ENCODE measurements at places on chromosomes 2 and 18.

- DNase-seq = no peak
Measured at GRCh38 chr2:140529706-140530105, 1601.1 kb downstream of the LRP1B start.

DNA sequence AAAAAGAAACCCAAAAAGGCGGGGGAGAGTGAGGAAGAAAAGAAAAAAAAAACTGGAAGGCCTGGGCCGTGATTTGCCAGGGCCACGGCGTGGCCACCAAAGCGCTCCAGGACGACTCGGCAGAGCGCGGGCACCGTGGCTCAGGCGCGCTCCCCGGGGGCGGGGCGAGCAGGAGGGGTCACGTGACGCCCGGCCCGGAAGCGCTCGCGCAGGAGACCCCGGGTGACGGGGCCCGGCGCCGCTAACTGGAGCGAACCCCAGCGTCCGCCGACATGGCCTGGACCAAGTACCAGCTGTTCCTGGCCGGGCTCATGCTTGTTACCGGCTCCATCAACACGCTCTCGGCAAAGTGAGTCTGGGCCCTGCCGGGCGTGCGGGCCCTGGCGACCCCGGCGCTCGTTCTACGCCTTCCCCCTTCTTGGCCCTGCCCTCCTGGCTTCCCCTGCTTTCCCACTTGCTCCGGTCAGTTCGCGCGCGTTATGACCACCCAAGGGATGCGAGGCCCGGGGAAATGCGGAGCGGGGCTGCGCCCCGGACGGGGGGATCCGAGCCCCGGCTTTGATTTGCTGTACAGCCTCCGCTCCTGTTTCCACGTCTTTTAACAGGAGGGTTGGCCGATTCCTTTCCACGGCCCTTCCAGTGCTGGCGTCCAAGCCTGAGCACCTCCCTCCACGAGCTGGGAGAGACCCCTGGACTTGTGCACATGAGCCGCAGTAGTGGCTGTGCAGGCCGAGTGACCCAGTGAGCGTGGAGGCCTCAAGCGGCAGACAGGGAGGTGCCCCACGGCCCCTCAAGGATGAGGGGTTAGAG is at the start of gene SLC35F6:
Gene SLC35F6, plus strand, starts transcription at position 207 of the 810 bp plus-strand sequence. Its CDS starts 66 bp downstream, at position 273.
- DNase-seq = peak; percentile 12

- no peak for DNase-seq
Measured at GRCh38 chr2:127016329-127016728, 90.6 kb downstream of the BIN1 start.

GRCh38 chr2:216620786-216621185 is 12.4 kb upstream of the IGFBP2 start:
- DNase-seq = peak; percentile 67

DNA sequence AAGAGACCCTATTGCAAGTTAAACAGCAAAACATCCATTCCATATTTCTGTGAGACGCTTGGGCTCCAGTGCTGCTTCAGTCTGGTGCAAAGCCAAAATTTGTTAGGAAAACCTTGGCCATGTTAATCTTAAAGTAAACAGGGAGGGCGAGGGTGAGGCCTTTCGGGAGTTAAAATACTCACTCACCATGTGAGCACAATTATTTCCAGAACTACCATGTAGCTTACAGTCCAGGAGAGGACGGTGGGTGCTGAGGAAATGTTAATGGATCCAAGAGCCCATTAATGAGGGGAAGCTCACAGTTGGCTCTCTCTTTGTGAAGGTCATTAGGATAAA is 286.4 kb downstream of the SLC8A1 start:
- no peak for DNase-seq

GRCh38 chr18:63819786-63820185 is 44.6 kb downstream of the SERPINB7 start:
- DNase-seq = no peak

GRCh38 chr2:111900859-111901258 is 2.5 kb downstream of the MERTK start:
- DNase-seq = no peak

- no peak for DNase-seq
Measured at GRCh38 chr2:88067189-88067588, 436 bp upstream of the SMYD1 start.

DNA sequence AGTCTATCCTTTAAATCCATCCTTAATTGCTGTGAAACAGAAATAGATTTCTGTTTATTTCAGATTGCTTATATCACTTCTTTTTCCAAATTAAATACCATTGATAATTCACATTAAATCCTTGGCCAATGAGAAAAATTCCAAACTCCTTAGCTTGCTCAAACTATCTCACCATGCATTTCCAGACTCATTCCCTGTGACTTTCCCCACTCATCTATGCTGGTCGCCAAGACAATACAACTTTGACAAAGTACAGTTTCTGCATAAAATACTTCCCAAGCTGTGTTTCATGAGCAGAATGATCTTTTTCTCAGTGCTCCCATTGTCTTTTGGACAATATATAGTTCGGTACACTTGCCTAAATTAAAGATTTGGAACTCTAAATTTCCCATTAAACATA is 575.6 kb downstream of the CPS1 start:
- DNase-seq = no peak

DNA sequence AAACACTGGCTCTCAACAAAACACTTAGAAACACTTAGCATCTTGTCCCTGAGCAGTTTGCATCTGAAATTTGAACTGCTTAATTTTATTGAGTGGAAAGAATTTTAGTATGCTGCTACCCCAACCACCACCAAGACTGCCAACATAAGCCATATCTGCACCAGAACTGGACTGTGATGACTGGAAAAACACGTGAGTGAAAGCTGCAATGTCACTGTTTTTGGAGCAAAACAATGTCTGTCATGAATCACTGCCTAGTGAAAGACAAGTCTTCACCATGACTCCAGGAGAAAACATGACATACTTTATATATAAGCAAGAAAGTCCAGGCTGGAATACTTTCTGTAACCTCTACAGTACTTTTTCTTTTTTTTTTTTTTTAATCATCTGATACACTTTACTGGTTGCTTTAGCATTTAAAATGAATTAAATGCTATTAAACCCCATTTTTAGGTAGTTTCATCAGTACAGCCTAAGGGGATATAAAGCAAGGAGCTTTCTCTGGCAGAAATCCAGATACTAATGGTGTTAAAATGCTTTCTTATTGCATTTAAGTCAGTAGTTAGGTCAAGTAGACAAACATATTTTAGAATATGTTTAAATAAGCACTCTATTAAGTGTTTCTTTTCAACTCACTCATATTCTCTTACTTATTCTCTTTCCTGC is 2129.4 kb upstream of the PIK3C3 start:
- no peak for DNase-seq

GRCh38 chr18:47881752-47882455 is 48.6 kb downstream of the SMAD2 start:
- no peak for DNase-seq

GRCh38 chr2:57552885-57553284 is 493.7 kb upstream of the VRK2 start:
- no peak for DNase-seq

- no peak for DNase-seq
Measured at GRCh38 chr2:160498137-160498536, 4.5 kb upstream of the RBMS1 start.

GRCh38 chr2:168997118-168997521 is 34.0 kb downstream of the ABCB11 start:
- no peak for DNase-seq

- no peak for DNase-seq
Measured at GRCh38 chr2:85245891-85246290, 81.9 kb downstream of the TGOLN2 start.

GRCh38 chr2:201362396-201362795 is 5.3 kb upstream of the FLACC1 start:
- DNase-seq = no peak

DNA sequence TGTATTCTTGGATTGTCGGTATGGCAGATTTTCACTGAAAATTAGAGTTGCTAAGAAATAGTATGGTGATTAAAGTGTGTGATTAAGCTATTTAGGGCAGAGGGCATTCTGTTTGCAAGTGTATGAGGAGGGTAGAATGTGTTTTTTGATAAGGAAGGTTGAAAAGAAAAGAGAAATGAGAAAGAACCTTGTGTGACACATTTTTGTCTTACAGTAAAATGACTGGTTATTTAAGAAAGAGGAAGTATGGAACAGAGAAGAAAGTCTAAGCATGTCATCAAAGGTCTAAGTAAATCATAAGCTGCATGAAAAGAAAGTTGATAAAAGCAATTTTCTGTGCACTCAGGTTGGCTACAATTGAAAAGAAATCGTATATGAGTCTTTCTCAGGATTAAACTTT is 5.2 kb upstream of the RSAD2 start:
- DNase-seq = no peak

DNA sequence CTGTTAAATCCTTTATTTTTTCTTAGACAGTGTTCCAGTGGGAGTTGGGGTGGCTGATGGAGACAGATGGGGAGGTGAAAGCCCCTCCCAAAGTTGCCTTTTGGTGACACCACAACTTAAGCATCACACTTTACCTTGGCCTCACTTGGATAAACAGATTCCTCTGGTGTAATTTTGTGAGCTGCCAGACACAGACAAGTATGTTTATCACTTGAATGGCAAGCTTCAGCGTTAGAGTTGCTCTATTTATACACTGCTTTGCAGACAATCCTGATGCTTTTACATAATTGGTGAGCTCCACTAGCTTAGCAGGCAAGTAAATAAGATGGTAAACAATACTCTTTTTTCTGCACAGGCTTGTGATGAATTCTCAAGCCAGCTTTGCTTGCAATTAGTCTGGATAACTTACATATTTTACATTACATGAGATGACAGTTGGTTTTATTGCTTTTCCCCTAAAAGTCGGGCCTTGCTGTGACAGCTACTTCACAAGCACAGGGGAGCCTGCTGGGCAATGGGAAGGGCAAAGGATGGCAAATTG is 226.2 kb downstream of the SLC8A1 start:
- no peak for DNase-seq

GRCh38 chr2:239567786-239568185 is 167.0 kb upstream of the HDAC4 start:
- DNase-seq = no peak

- DNase-seq = no peak
Measured at GRCh38 chr2:16181741-16182090, 241.4 kb downstream of the MYCN start.

DNA sequence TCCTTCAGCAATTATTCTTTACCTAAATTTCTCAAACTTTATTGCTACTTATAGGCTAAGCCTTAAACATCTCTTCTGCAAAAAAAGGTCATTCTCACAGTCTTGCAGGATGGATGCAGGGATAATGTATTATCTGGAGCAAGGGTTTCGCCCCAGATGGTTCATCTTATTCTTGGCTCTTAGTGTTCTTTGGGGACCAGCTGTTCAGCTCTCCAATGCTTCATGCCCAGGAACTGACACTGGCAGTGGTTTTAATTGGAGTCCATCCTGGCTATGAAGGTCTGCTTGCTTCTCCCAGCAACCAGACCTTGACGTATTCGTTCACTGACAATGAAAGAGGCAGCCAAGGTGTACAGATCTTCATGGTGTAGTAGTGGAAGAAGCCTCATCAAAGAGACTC is 331.9 kb downstream of the SLC8A1 start:
- no peak for DNase-seq

DNA sequence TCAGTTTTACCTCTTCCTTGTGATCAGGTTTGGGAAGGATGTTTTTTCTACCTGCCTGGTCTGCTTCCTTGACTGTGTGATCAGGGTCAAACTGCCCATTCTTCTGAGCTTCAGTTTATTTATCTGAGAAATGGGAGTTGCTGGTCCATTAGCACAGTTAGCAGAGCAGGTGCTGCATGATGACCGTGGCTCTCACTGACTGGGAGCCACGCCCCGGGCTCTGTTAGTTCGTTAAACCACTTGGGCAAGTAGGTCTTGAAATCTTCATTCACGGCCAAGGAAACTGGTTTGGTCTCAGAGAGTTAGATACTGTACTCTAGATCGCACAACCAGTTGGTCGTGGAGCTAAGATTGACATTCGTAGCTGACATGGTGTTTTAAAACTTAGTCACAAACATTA is 41.7 kb downstream of the INPP5D start:
- no peak for DNase-seq

Data from HFF-Myc (cell line).